Left cardiac atrium (tissue), 4 donors: ENCODE measurements at places on chromosomes 3 and 15.
A peak's percentile ranks its signal among the peaks of the same experiment; 100 is the strongest.

GRCh38 chr3:71145954-71146353 lies 437.6 kb downstream of the FOXP1 start:
- DNase-seq, result no peak

GRCh38 chr15:74631935-74632560 lies 16.4 kb downstream of the CLK3 start:
- DNase-seq, result peak; percentile 73

GRCh38 chr15:74243431-74243830 lies 7.3 kb downstream of the CCDC33 start:
- DNase-seq, result no peak

DNA sequence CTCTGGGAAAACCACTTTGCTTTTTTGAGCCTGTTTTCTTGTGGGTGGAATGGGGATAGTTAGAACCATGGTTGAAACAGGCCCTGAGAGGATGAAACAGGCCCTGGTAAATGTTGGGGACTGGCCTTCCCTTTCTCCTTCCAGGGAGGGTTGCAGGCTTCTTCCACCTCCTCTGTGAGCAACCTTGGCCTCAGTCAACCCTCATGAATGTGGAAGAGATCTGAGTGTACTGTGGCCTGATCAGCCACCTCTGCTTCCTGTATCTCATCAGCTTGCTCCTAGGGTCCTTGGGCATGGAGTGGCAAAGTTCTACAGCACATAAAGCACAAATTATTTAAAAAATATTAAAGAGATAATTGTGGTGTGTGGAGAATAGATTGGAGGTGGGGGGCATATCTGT lies 17.6 kb upstream of the TRH start:
- DNase-seq, result no peak

GRCh38 chr15:43184407-43185124 lies 637 bp upstream of the CCNDBP1 start:
- no peak for DNase-seq

DNA sequence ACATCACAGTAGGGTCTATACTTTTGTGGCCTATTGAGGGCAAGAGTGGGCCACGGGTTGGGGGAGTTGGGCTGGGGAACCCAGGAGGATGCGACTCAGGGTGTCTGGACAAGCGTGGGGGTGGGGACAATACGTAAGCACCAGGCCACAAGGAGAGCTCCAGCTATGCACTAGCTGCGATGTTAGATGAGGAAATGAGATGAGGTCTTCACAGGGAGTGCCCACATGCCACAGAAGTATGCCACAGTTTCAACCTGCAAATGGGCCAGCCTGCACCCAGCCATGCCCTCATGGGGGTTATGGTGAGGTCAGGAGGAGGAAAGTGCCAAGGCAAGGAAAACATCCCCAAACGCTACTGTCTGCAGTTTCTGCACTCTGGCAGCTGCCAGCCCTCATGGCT lies 30.5 kb downstream of the CACNA2D2 start:
- no peak for DNase-seq

DNA sequence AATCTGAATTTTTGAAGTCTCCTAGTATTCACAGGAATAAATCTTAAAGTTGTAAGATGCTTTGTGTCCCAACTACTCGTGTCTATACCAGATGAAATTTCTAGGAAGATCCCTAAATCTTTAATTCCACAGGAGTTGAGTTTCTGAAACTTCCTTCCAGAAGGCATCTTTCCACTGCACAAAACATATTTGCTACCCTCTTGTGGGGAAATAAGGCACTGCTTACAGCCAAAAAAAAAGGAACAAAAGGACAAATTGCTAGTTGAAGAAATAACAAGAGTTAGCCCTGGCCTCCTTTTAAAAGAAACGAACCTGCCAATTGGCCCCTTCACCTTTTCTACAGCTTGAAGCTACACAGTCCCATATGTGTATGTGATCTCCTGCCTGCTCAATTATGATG lies 54.0 kb downstream of the TAFA4 start:
- DNase-seq, result no peak

DNA sequence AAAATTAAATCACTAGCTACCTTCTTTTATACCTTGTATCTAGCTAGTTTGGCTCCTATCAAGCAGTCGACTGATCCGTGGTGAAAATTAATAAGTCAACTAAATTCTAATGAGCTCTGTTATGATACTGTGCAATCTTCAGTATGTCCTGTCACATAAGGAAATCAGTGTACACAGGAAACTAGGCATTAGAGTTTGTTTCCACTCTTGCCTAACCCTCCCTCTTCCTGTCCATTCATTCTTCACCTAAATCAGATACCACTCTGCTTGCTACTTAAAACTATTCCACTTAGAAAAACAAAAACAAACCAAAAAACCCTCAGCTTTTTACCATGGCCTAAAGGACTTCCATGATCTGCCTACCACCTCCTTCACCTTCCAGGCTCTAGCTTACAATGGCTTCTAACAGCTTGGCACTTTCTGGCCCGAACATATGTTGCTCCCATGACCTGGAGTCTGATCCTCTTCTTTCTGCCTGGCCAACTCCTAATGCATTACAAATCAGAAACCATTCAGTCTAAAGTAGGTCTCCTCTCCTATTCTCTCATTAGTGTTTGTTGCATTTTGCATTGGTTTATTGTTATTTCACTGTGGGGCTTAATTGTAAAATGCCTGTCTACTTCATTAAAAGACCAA lies 7.9 kb downstream of the RFC4 start:
- DNase-seq, result no peak

- DNase-seq, result no peak
These were observed 39.3 kb downstream of the OXNAD1 start for GRCh38 chr3:16304061-16305010.

DNA sequence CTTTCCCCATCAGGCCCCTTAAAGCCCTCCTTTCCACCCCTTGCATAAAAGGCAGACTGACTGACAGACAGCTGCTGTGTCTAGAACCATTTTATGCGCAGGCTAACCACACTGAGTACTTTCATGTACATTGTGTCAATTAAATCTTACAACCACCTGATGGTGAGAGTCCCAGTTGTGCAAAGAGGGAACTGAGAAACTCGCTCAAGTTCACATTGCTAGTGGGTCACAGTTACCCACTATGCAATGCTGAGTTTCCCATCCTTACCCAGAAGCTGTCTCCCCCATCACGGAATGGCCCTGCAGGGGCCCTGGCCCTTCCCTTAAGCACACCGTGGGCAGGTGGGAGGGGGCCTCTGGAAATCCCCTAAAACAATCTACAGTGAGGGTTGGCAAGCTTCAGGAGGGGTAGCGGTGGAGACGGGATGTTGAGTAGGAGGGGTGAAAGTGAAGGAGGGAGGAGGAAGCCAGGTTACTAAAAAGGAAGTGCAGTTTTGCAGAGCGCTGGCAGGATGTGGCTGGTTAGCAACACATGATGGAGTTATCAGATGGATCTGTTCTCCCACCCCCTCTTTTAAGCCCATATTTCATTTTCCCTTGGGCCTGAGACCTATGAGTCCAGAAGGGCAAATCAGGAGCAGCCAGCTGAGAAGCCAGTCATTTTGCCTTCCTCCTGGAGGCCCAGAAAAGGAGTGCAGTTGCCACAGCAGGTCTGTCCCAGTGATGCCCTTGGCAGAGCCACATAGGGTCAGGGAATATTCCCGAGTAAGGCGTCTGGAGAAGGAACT lies 30.0 kb downstream of the STARD5 start:
- DNase-seq, result no peak

DNA sequence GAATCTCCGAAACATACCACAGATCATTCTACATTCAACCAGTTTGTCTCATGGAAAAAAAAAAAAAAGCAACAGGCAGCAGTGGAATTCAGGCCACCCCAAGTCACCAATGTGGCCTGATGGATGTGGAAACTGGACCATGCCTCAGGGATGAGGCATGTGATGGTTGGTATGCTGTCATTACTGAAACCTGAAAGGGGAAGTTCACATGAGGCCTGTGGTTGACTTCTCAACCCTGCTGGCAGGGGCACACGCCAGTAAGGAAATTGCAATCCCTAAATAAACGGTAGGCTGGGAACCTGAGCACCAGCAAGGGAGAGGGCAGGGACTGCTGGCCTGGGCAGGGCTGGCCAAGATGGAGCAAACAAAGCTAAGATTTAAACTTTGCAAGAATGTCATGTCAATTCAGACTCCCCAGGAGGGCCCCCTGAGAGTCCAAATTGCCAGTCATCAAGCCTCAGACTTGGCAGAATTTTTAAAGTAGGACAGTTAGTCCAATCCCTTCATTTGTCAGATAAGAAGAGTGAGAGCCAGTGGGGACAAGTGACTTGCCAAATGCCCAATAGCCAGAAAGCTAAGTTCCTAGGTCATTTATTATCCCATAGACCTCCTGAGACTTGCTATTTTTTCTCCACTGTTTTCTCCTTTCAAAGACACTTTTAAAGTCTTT lies 310.4 kb downstream of the ERC2 start:
- peak; percentile 22 for DNase-seq

- DNase-seq, result no peak
These were observed 39.7 kb upstream of the PYGO1 start for GRCh38 chr15:55627730-55628368.

GRCh38 chr15:73838831-73839426 lies 34.4 kb upstream of the TBC1D21 start:
- peak; percentile 86 for DNase-seq

- DNase-seq, result no peak
These were observed 98.4 kb downstream of the ECT2 start for GRCh38 chr3:172848910-172849309.

GRCh38 chr15:68984586-68984985 lies 29.9 kb upstream of the NOX5 start:
- no peak for DNase-seq

DNA sequence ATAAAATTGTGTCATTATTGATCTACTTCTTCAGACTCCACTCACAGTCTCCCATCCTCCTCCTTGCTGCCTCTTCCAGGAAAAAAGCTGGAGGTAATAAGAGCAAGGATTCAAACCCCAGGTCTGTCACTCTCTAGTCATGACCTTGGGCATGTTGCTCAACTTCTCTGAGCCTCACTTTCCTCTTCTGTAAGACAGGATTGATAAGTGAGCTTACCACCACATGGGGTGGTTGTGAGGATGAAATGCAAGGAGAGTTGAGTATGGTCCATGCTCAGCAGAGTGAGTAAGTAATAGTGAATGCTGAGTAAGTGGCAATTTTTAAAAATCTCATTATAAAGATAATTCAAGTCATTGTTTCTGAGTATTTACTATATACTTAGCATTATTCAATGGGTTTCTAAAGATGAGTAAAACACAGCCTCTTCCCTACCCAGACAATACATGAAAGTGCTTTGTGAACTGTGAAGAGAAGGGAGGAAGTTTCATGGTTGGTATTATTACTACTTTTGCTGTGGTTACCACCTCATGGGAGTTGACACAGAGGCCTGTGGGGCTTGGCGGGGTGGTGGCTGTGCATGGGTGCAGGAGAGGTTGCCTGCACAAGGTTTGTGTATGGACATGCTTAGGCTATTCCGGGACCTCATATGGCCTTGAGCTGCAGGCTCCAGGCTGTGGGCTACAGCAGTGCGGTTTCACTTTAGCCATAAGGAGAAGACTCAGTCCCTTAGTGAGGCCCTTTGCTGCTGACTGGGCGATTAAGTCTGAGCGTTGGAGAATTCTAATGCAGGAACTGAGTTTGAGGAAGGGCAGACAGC lies 30.0 kb downstream of the SLC6A11 start:
- no peak for DNase-seq

DNA sequence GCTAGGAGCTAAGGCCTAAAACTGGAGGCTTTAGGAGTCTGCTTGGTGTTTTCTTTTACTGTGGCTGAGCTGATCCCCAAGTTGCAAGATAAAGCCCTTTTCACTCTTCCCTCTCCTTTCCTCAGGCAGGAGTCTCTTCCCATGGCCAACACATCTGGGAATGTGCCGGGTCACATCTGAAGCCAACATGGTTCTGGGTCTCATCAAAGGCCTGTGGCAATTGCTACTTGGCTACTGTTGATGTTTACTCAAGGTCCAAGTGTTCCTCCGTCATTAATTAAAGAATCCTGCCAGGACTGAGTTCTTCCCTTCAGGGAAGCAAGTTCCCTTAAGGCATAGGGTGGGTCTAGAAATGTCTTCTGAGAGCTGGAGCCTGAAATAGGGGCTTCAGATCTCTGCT lies 230.2 kb downstream of the GBE1 start:
- no peak for DNase-seq

DNA sequence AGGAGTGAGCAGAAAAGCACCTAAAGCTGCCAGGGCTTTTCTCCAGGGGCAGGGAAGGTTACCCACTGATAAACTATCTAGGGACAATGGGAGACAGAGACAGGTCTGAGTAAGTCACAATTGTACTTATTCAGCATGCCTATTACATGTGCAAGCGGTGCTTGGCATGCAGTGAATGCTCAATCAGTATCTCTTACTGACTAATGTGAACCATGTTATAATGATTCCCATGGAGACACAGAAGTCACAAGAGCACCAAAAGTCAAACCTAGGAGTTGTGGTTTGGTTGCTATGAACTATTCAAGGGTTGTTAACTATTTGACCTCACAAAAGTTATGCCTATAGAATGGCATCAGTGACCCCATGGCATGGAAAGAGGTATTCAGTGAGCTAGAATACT lies 50.0 kb upstream of the RASGRP1 start:
- no peak for DNase-seq

DNA sequence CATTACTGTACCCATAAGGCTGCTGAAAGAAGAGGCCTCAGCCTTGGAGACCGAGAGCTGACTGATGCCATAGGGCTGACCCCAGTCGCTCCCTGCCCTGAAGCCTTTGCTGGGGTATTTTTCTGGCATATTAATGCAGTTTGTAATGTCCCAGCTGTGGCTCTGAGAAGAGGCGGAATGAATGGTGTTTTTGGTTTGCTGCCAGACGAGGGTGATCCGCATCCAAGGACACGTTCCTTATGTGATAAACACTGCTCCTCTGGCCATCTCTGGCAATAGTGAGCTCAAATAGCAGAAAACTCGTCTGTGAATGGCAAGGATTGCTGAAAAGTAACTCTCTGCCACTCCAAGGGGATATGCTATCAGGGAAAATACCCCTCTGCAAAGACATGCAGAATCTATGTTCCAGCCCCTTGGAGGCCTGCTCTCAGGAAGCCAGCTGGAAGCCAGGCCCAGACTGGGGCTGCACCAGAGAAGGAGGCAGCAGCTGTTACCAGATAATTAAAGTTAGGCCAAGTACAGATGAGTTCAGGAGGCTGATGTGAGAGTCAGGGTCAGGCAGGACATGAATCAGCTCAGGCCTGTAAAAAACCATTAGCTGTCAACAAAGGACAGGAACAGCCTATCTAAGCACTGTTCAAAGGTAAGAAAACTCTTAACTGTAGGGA lies 28.9 kb upstream of the KLHL6 start:
- peak; percentile 52 for DNase-seq

- no peak for DNase-seq
These were observed 5.4 kb upstream of the CRBN start for GRCh38 chr3:3184876-3185275.

DNA sequence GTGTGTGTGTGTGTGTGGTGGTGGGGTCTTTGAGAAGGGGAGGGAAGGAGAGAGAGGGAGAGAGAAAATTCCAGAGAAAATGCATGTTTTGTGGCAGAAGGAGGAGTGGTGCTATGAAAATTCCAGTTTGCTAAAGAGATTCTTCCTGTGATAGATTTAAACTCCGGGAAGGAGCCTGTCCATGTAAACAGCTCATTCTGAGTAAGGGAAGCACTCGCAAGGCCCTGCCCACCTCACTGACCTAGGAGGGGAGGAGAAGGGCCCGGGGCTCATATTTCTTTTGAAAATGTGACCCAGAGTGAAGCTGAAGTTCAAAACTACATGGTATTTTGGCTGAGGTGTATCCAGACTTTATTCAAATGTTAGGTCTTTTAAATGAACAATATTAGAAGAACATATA lies 41.3 kb downstream of the ADAMTSL3 start:
- no peak for DNase-seq

- DNase-seq, result no peak
These were observed 6.9 kb downstream of the MAP1A start for GRCh38 chr15:43524254-43524845.

- DNase-seq, result no peak
These were observed 11.8 kb downstream of the AP3B2 start for GRCh38 chr15:82697735-82698407.
